ENCODE measurements at places on chromosomes 13 and 19. TPM values are rescaled to one million over a fixed set of nuclear protein-coding genes. Genes with fewer than 3 reads are reported as not detected.

The TMEM272 gene
- not detected for total RNA-seq

The ZNF865 gene
- total RNA-seq = 1.4 TPM

The PEAK3 gene
- not detected for total RNA-seq

DNA sequence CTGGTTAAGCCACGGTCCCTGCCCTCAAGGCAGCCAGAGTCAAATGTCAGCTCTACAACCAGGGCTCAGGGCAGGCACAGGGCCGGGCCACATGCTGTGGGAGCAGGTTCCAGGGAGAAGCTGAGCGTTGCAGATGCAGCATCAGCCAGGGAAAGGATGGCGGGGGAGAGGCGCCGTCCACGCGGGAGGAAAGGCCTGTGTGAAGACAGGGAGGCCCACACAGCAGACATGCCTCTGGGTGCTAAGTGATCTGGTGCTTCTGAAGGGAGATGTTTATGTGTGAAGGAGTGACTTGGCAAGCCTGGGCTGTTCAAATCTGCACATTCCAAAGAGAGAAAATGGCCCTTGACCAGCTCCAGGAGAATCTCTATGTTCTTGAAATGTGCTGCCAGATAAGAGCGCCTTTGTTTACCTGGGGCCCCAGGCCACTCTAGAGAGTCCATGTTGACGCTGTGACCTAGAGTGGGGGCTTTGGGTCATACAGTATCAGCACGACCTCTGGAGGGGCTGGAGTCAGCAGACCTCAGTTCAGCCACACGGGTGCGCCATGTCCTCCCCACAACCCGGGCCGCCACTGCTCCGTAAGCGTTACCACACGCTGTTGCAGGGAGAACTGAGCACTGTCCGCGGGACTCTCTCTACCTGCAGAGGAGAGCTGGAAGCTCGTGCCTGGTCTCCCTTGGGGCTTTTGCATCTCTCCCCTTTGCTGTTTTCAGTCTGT lies 15.9 kb upstream of the ATF5 start:
- no peaks in the 10 kb centered on the region for H3K4me1 ChIP-seq
- H3K27ac ChIP-seq = no peak overlapping the region
- no peak for DNase-seq
- H3K4me3 ChIP-seq = no peak overlapping the region

DNA sequence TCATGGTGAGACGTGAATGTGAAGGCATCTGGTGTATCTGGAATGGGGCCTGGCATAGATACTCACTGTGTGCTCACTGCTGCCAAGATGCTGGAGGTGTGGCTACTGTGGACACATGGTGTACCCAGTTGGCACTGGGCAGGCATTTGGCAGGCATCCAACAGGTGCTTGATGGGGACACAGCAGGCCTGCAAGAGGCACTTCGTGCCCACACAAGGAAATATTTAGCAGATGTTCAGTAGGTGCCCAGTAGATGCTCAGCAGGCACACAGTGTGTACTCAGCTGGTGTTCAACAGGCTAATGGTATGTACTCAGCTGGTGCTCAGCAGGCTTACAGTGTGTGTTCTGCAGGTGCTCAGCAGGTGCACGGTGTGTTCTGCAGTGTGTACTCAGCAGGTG lies 14.2 kb downstream of the CRTC1 start:
- no peak overlapping the region for H3K27ac ChIP-seq
- no peak overlapping the region for H3K4me3 ChIP-seq
- no peaks in the 10 kb centered on the region for H3K4me1 ChIP-seq
- no peak for DNase-seq
- H3K36me3 ChIP-seq = no peaks in the 10 kb centered on the region

- DNase-seq = no peak
- H3K4me1 ChIP-seq = peaks cover 13% of the 10 kb centered on the region
- H3K27ac ChIP-seq = no peak overlapping the region
- H3K27me3 ChIP-seq = peaks cover 15% of the 10 kb centered on the region
Measured at GRCh38 chr13:93744886-93745285, 518.3 kb downstream of the GPC6 start.

All from SJSA1 (cell line).